ENCODE measurements at places on chromosomes 2 and 18. TPM values are rescaled to one million over a fixed set of nuclear protein-coding genes. Genes with fewer than 3 reads are reported as not detected.

Gene SESTD1
- 23.6 TPM for polyA plus RNA-seq

Gene CDK5R2
- polyA plus RNA-seq = not detected

Gene FBXO15
- 0.90 TPM for polyA plus RNA-seq

Gene DPP4
- 1.3 TPM for polyA plus RNA-seq

Gene RAPGEF4
- polyA plus RNA-seq = not detected

Gene CFAP221
- polyA plus RNA-seq = not detected

Gene TFCP2L1
- polyA plus RNA-seq = 0.25 TPM

Gene NFATC1
- 63.2 TPM for polyA plus RNA-seq

Gene ST6GAL2
- polyA plus RNA-seq = not detected

Gene C1QL2
- not detected for polyA plus RNA-seq

Gene CHRNG
- not detected for polyA plus RNA-seq

Gene RNF144A
- polyA plus RNA-seq = 0.83 TPM

Data from IgD-negative memory B cell (primary cell).